ENCODE measurements at places on chromosomes 1 and 21.

GRCh38 chr1:174942547-174943255 is 57.0 kb upstream of the CACYBP start:
- DNase-seq = no peak

- DNase-seq = no peak
Observed at GRCh38 chr1:174991473-174991872, 8.3 kb upstream of the CACYBP start.

DNA sequence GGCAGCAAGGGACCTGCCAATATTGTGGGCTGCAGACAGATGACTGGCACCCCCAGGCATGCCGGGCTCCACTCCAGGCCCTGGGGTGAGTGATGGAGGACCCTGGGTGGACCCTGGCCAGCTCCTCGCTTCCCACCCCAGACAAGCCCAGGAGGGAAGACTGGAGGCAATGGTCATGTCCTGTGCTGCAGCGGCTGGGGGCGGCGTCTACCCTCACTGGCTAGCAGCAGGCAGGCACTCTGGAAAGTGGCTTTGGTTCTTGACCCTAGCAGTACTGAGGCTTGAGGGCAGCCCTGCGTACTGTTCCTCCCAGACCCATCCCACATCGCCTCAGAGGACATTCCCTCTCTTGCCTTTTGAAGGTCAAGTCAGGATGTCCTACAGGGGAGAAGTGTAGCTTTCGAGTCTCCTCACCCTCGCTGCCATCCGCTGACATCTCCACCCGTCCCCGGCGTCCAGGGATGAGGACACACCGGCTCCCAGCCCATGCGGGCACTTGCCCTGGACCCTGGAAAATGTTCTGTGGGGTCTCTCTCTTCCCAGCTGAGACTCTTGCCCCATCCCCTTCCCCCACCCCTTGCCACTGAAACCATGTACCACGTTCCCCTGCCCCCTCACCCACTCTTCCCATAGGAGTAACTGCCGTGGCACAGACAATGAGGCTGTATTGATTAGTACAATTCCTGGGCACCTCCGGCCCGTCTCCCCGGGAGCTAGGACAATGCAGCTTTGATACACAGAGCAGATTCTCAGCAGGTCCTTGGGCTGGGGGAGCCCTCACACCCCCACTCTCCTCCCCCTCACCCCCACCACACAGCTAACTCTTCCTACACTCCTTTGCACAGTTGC is 15.0 kb downstream of the SLC6A9 start:
- no peak for DNase-seq

GRCh38 chr21:42125571-42126544 is 54.7 kb downstream of the UMODL1 start:
- DNase-seq = no peak

GRCh38 chr1:62435231-62436038 is 1.4 kb upstream of the USP1 start:
- peak; percentile 8 for DNase-seq

DNA sequence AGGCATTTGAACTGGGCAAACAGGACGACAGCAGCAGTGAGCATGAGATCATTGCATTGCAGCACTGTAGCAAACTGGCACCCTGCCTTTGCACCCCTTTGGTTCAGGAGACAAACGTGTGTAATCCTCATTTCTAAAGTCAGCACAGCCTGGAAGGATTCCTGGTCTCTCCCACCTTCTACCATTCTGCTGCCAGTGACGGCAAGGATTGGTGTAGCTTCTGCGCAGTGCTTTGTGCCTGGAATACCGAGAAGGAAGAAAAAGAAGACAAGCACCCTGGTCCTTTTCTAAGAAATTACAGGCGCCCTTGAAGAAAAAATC is 805.3 kb downstream of the USP25 start:
- DNase-seq = no peak

DNA sequence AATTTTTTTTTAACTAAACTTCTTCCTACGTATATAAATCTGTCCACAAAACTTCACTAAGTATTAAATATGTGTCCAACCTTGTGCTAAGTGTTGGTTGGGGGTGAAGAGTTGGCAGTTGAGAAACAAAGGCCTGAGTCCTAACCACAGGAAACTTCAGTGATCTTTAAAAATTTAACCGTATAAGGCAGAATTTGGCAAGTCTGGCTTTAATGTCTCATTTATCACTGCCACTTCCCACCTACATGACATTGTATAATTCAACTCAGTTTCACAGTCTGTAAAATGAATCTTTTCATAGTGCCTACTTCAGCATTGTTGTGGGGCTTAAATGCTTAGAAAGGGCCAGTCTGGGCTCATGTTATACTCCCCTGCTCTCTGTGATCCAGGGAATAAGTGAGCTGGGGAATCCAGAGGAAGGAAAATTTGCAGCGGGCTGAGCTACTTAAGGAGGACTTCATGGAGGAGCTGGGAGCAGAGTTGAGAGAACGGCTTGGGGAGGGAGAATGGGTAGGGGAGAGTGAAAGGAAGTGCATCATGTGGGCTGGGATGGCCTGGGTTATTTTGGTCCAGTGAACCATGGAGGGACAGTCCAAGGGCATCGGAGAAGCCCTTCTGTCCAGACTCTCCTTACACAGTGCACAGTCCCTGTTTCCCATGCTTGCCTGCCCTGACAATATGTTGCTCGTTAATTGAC is 14.5 kb downstream of the IFNAR2 start:
- DNase-seq = no peak

- no peak for DNase-seq
Observed at GRCh38 chr1:61013946-61014667, 68.3 kb upstream of the NFIA start.

GRCh38 chr1:30358500-30358899 is 364.9 kb downstream of the MATN1 start:
- DNase-seq = no peak

GRCh38 chr1:50368179-50369007 is 54.9 kb downstream of the DMRTA2 start:
- DNase-seq = no peak

GRCh38 chr1:182614796-182615454 is 10.7 kb upstream of the RGS16 start:
- peak; percentile 34 for DNase-seq

DNA sequence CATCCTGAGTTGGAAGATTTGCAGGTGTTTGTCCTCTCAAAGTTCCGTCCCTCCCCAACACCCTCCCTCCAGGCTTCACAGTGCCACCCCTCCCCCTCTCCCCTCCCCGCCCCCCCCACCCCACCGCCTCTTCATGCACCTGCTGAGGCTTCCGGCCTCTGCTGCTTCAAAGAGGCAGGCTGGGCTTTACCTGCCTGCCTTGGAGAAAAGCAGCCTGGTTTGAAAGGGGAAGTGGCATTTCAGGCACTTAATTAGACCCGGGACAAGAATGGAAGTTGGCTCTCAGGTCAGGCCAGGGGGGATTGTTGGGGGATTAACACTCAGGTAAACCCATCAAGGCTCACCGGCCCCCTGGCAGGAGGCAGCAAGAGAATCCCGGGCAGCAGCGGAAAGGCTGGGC is 21.1 kb downstream of the PAX7 start:
- DNase-seq = peak; percentile 10

GRCh38 chr1:48619539-48619938 is 147.5 kb upstream of the SPATA6 start:
- DNase-seq = no peak

- DNase-seq = no peak
Observed at GRCh38 chr1:75503221-75503974, 107.5 kb downstream of the SLC44A5 start.

- DNase-seq = no peak
Observed at GRCh38 chr1:5563861-5564577, 428.2 kb downstream of the NPHP4 start.

GRCh38 chr1:70542856-70543255 is 131.8 kb downstream of the CTH start:
- no peak for DNase-seq

- no peak for DNase-seq
Observed at GRCh38 chr1:63669151-63669961, 76.1 kb downstream of the PGM1 start.

- no peak for DNase-seq
Observed at GRCh38 chr1:224333939-224334786, 4.2 kb upstream of the NVL start.

- no peak for DNase-seq
Observed at GRCh38 chr1:102588536-102588935, 519.8 kb downstream of the COL11A1 start.

GRCh38 chr1:29167904-29168303 is 13.8 kb downstream of the SRSF4 start:
- DNase-seq = no peak

DNA sequence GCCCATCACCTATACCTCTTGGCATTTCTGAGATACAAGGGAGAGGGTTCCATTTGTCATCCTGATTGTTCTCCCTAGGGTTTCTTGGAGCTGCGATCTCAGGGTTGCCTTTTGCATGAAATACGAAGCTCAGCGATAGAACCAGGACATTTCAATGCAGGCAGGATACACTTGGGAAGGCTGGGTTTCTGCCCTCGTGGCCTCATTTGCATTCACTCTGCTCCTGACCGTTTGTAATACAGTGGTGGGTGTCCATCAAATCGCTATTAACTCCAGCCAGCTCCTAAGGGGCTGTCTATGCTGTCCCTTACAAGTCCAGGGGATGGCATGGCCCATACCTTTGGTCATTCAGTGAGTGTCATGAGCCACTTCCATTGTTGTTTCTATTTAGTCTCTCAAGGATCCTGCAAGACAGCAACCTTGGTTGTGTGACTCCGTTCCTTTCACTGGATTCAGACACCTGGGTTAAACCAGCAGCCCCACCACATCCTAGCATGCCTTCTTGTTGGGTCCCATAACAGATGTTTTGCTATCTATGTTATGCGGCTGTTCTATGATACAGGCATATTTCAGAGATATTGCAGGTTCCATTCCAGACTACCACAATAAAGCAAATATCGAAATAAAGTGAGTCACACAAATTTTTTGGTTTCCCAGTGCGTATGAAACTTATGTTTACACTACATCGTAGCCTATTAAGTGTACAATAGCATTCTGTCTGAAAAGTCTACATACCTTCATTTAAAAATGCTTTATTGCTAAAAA is 18.3 kb downstream of the KAZN start:
- no peak for DNase-seq

DNA sequence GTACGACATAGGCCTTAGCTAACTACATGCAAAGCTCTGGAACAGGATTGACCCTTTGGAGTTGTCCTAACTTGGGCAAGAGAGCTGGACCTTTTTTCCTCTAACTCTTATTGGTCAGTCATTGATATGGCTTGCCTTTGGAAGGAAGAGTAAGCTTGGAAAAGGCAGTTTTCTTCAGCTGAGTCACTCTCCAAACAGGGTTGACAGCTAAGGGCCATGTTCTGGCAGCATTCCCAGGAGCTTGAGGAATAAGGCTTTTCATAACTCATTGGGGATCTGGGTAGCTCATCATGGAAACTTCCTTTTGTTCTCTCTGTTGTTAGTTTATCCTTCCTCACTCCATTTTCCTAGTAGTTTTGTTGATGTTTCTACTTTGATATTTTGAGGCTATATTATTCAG is 14.5 kb upstream of the ERRFI1 start:
- DNase-seq = no peak

DNA sequence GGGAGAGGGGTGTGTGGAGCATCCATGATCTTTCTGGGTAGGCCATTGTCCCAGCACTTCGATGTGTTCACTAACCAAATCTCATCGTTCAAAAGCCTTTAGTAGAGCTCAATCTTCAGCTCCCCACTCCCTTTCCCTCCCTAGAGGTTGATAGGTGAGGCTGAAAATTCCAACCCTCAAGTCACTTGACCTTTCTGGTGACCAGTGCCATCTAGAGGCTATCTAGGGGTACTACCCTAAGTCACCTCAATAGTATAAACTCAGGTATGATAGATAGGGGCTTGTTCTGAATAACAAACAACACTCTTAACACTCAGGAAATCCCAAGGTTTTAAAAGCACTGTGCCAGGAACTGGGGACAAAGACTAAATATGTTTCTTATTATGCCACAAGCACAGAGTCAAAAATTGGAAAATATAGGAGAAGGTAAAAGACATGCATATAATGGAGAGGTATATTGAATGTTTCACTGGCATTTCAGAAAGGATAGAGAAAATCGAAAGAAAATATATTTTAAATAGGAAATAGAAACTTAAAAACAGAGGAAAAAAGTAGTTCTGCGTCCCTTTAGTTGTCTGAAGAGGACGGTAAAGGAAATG is 42.9 kb upstream of the CD53 start:
- peak; percentile 60 for DNase-seq

DNA sequence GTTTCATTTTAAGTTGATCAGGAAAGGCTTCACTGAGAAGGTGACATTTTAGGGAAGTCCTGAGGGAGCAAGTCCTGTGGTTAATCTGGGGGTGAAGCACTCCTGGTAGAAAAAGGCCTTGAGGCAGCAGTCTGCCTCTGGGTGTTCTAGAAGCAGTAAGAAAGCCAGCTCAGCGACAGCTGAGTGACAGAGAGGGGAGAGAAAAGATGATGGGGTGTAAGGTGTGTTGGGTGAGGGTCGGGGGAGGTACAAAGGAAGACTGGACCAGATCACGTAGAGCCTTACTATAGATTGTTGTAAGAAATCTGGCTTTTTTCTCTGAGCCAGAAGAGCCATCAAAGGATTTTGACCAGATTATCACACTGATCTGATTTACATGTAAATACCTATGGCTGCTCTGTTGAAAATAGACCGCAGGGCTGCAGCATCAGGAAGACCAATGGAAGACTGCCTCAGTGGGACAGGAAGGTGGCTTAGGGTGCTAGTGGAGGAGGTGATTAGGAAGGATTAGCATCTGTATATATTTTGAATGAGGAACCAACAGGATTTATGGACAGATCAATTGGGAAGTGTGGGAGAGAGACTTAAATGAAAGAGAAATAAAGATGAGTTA is 131.2 kb downstream of the CDC7 start:
- DNase-seq = no peak

GRCh38 chr1:78060857-78061563 is 15.2 kb downstream of the GIPC2 start:
- no peak for DNase-seq

GRCh38 chr1:24491577-24492360 is 10.9 kb upstream of the RCAN3 start:
- no peak for DNase-seq

- no peak for DNase-seq
Observed at GRCh38 chr1:32341971-32342370, 5.9 kb upstream of the MARCKSL1 start.

DNA sequence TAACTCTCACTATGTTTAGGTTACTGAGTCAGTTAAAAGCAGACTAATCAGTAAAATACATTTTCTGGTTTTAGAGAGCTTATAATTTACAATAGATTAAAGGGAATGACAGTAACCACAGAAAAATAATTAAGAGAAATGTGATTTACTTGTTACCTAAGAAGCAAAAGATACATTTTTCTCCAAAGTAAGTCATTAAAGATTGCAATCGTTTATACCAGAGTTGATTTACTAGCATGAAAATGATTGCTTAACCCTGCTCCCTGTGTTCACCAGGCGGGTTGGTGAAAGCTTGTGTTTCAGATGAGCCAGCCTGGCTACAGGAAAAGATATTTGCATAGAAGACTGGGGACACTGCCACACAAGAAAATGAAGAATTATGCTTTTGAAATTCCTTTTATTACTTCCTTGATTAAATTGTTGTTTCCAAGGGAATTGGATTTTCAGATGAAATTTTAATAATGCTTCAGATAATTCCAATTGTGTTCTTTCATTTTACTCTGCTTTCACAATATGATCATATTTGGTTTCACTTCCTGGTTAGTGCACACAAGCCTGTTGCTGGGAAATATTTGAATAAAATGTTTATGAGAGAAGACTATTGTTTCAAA is 27.9 kb downstream of the LRRC8B start:
- DNase-seq = peak; percentile 18
